G401 (cell line): ENCODE measurements at places on chromosomes 3 and 15. TPM values are rescaled to one million over a fixed set of nuclear protein-coding genes. Genes with fewer than 3 reads are reported as not detected.

ZNF860 gene
- total RNA-seq: 4.1 and 8.1 TPM in 2 replicates

CD86 gene
- total RNA-seq: not detected in 2 replicates

FEZF2 gene
- total RNA-seq: not detected in 2 replicates

STARD9 gene
- 2.5 and 4.0 TPM in 2 replicates for total RNA-seq

ERICH6 gene
- not detected in 2 replicates for total RNA-seq

RAD51 gene
- 7.1 and 12.0 TPM in 2 replicates for total RNA-seq
